ENCODE measurements at places on chromosomes 12 and 14. TPM values are rescaled to one million over a fixed set of nuclear protein-coding genes. Genes with fewer than 3 reads are reported as not detected.

DNA sequence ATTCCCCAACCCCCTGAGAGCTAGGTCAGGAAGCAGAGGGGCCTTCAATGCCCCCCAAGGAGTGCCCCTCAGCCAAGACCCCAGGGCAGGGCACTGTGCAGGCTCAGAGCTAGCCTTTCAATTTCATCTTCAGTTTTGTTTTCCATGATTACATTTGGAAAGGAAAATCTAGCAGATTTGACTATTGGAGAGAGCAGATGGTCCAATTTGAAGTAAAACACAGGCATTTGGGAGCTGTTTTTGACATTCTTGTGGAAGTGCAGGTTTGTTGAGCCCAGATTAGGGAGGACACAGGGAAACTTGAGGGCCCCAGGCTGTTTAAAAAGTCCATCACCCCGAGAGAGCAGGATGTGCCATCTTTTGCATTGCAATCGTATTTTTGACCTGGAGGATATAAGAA lies 58.6 kb upstream of the GPATCH2L start:
- H3K36me3 ChIP-seq: no peaks in the 10 kb centered on the region
- H3K27ac ChIP-seq: no peak overlapping the region
- H3K27me3 ChIP-seq: no peaks in the 10 kb centered on the region
- H3K4me3 ChIP-seq: no peak overlapping the region

Gene IL23A
- total RNA-seq: 0.88 TPM

Gene FGF6
- not detected for total RNA-seq

- no peaks in the 10 kb centered on the region for H3K4me1 ChIP-seq
- H3K4me3 ChIP-seq: peak overlapping the region; percentile 67
- H3K36me3 ChIP-seq: no peaks in the 10 kb centered on the region
Measured at GRCh38 chr12:32390572-32391219, 8.7 kb upstream of the FGD4 start.

Gene MYF6
- total RNA-seq: not detected

Gene CIDEB
- 14.4 TPM for total RNA-seq

- H3K4me3 ChIP-seq: no peak overlapping the region
- no peak for DNase-seq
- H3K27ac ChIP-seq: no peak overlapping the region
- no peaks in the 10 kb centered on the region for H3K4me1 ChIP-seq
- no peaks in the 10 kb centered on the region for H3K36me3 ChIP-seq
Measured at GRCh38 chr14:81743605-81744004, 210.0 kb upstream of the SEL1L start.

- no peaks in the 10 kb centered on the region for H3K4me1 ChIP-seq
- no peaks in the 10 kb centered on the region for H3K36me3 ChIP-seq
- H3K27ac ChIP-seq: no peak overlapping the region
Measured at GRCh38 chr12:23197266-23197665, 572.3 kb downstream of the ETNK1 start.

Gene LRRC10
- not detected for total RNA-seq

Gene STYK1
- total RNA-seq: 0.32 TPM

- H3K27me3 ChIP-seq: no peaks in the 10 kb centered on the region
- no peaks in the 10 kb centered on the region for H3K36me3 ChIP-seq
- DNase-seq: no peak
- H3K27ac ChIP-seq: no peak overlapping the region
Measured at GRCh38 chr14:49306152-49306751, 279.9 kb downstream of the RPS29 start.

Gene PAX9
- total RNA-seq: 1.3 TPM

GRCh38 chr12:57046947-57047890 lies 2.7 kb downstream of the MYO1A start:
- DNase-seq: no peak
- H3K4me3 ChIP-seq: no peak overlapping the region
- no peaks in the 10 kb centered on the region for H3K36me3 ChIP-seq

DNA sequence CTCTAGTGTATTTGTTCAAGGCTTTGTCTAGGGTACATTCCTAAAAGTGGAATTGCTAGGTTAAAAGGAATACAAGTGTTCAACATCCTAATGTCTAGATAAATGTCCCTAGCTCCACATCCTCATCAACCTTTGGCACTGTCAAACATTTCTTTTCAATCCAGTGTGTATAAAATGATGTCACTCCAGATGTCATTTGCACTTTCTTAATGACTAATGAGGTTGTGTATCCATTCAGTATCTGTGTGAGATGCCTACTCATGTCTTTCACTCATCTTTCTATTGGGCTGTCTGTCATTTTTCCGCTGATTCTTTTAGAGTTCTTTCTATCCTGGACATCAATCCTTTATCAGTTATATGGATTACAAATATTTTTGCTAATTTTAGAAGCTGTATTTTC lies 43.3 kb downstream of the ARMH4 start:
- no peak overlapping the region for H3K27ac ChIP-seq
- no peaks in the 10 kb centered on the region for H3K36me3 ChIP-seq
- no peaks in the 10 kb centered on the region for H3K27me3 ChIP-seq
- H3K4me3 ChIP-seq: no peak overlapping the region
- no peak for DNase-seq

DNA sequence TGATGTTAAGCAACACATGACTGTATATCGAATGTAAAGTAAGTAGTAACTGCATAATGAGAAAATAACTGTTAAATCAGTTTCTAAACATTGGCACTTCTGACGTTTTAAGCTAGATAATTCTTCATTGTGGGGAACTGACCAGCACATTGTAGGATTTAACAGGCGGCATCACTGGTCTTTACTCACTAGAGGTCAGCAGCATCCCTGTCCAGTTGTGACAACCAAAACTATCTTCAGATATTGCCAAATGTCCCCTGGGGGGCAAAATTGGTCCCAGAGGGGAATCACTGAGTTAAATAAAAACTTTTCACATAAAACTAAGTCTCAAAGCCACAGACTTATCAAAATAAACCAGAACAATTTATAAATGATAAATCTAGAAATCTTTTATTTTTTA lies 65.3 kb downstream of the BLTP3B start:
- H3K27me3 ChIP-seq: no peaks in the 10 kb centered on the region
- no peak for DNase-seq
- no peak overlapping the region for H3K27ac ChIP-seq
- no peaks in the 10 kb centered on the region for H3K36me3 ChIP-seq
- H3K4me1 ChIP-seq: no peaks in the 10 kb centered on the region

- H3K4me1 ChIP-seq: peaks cover 4% of the 10 kb centered on the region
- H3K27ac ChIP-seq: peak overlapping the region; percentile 53
- H3K27me3 ChIP-seq: no peaks in the 10 kb centered on the region
- H3K4me3 ChIP-seq: peak overlapping the region; percentile 80
- H3K36me3 ChIP-seq: no peaks in the 10 kb centered on the region
- peak; percentile 55 for DNase-seq
Measured at GRCh38 chr12:1630133-1630826, 1.2 kb downstream of the WNT5B start.

DNA sequence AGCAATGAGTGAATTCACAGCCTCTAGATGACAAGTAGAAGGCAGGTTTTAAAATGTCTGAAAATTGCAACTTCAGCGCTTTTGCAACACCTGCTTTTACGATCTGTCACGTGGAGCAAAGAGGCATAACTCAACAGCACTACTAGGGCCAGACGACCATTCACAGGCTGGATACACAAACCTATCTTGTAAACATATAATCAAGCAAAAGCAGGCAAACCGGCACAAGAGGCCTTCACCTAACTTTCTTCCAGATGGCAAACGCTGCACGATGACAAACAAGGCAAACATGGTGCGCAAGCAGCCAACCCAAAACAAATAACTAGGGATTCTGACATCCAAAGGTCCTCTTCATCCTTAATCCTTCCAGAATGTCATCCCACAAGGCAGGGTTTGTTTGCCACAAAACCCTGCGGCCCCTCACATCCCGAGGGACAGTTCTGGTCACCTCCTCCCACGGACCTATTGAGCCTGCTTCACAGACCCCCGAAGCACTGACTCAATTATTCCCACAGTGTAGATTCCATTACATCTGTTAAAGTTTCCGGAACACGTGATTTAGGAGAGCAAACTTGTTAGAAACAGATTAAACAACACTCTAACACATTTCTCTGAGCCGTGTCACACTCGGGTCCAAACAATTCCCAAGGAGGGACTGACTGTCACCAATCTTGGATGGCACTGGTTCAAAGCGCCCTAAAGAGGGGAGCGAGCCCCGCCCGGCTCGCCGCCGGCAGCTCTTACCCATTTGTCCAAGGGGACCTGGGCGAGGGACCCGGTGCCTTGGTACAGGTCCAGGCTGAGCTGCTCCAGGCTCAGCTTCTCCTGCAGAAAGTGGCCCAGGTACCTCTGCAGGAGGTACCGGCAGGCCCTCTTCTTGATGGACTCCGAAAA lies 823 bp downstream of the ATG2B start:
- DNase-seq: peak; percentile 52
- H3K27ac ChIP-seq: peak overlapping the region; percentile 97
- no peaks in the 10 kb centered on the region for H3K4me1 ChIP-seq

Gene LUM
- total RNA-seq: 183 TPM

DNA sequence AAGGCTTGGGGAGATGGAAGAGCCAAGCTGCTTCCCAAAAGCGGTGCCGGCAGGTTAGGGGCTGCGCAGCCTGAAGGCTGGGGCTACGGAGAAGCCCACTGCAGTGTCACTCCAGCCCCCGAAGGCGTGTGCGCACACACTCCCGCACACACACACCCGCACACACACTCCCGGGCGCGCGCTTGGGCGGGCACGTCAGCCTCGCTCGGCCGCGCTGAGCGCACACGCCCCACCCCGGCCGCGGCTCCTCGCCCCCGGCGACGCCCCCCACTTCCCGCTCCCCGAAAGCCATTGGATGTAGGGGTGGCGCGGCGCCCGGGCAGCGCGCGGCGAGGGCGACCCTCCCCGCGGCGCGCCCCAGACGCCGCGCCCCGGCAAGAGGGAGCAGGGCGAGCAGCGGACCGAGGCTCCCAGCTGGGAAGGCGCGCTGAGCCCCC lies at the start of gene KCNK10:
Gene KCNK10 (minus strand): TSS at position 184 of the 437 bp plus-strand sequence. CDS start 471 bp downstream, outside the sequence.
- H3K27ac ChIP-seq: no peak within 1 kb of the TSS
- H3K4me1 ChIP-seq: peaks cover 5% of the 10 kb centered on the region
- H3K36me3 ChIP-seq: no peaks in the 10 kb centered on the region
- no peak for DNase-seq
- no peaks in the 10 kb centered on the region for H3K27me3 ChIP-seq

- H3K27ac ChIP-seq: no peak overlapping the region
- no peaks in the 10 kb centered on the region for H3K36me3 ChIP-seq
- H3K27me3 ChIP-seq: no peaks in the 10 kb centered on the region
- no peaks in the 10 kb centered on the region for H3K4me1 ChIP-seq
- H3K4me3 ChIP-seq: no peak overlapping the region
Measured at GRCh38 chr12:132121283-132121682, 22.8 kb downstream of the DDX51 start.

GRCh38 chr12:48925304-48926011 lies at the start of gene FKBP11:
TSS of gene FKBP11 (minus strand) at chr12:48925492. CDS start at chr12:48925428, 64 bp downstream.
- H3K27me3 ChIP-seq: no peaks in the 10 kb centered on the region
- peak; percentile 63 for DNase-seq
- peak within 1 kb of the TSS; percentile 61 for H3K27ac ChIP-seq
- H3K4me1 ChIP-seq: no peaks in the 10 kb centered on the region
- H3K4me3 ChIP-seq: peak within 1 kb of the TSS; percentile 93

DNA sequence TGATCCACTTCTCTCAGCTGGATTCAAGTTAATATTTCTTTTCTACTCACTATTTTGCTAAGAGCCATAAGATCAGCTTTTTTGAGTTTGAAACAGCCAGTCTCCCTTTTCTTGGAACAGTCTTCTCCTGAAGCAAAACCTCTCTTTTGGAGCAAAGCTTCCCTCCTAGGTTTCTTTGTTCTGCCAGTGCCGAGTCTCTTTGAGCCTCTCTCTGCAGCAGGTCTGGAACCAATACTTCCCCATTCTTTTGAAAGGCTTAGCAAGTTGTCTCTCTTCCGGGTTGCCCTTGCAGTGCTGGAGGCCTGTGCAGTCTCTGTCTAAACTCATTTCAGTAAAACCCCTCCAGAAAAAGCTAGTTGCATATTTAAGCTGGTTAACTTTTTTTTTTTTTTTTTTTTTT lies 454.8 kb downstream of the NOVA1 start:
- no peak for DNase-seq
- H3K4me1 ChIP-seq: no peaks in the 10 kb centered on the region
- H3K27ac ChIP-seq: no peak overlapping the region
- no peaks in the 10 kb centered on the region for H3K27me3 ChIP-seq
- H3K4me3 ChIP-seq: no peak overlapping the region
- no peaks in the 10 kb centered on the region for H3K36me3 ChIP-seq

DNA sequence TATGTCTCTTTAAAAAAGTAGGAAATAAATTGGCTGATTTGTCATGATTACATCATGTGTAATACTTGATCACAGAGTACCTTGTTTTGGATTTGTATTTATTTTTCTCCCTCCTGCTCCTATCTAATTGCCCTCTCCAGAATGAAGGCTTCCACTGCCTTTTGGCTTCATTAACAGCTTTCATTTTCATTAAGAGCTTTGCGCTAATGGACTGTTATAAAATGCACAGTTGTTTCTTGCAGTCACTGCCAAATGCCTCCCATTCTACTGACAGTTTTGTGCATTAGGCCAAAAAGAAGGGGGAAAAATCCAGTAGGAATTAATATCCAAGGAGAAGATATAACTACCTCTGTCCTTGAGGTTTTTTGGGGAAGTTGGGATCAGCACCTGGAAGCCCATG lies 159.2 kb downstream of the NRXN3 start:
- no peaks in the 10 kb centered on the region for H3K27me3 ChIP-seq
- no peak for DNase-seq
- no peak overlapping the region for H3K4me3 ChIP-seq
- no peaks in the 10 kb centered on the region for H3K36me3 ChIP-seq

GRCh38 chr12:52670961-52671360 lies 9.2 kb downstream of the KRT1 start:
- no peaks in the 10 kb centered on the region for H3K36me3 ChIP-seq
- DNase-seq: no peak
- H3K27ac ChIP-seq: no peak overlapping the region
- H3K4me1 ChIP-seq: no peaks in the 10 kb centered on the region
- H3K27me3 ChIP-seq: no peaks in the 10 kb centered on the region

GRCh38 chr12:130339951-130340350 lies 2.3 kb downstream of the PIWIL1 start:
- no peaks in the 10 kb centered on the region for H3K4me1 ChIP-seq
- H3K27me3 ChIP-seq: peaks cover 3% of the 10 kb centered on the region
- DNase-seq: no peak

GRCh38 chr12:94609917-94610443 lies 40.4 kb downstream of the TMCC3 start:
- no peak overlapping the region for H3K4me3 ChIP-seq
- no peak overlapping the region for H3K27ac ChIP-seq
- H3K36me3 ChIP-seq: no peaks in the 10 kb centered on the region
- H3K4me1 ChIP-seq: no peaks in the 10 kb centered on the region

Measured in breast epithelium (tissue), 4 donors.